Activated CD4-positive, alpha-beta T cell treated with anti-CD3 and anti-CD28 coated beads, Interleukin-2, Interleukin-4, amounts not matched to agents 100 ng/mL and 50 ng/mL, durations not matched to agents 16 hours and 8 hours (primary cell): ENCODE measurements at places on chromosomes 3 and 15.

GRCh38 chr3:40962721-40963120 is 236.6 kb upstream of the CTNNB1 start:
- DNase-seq, result no peak

- no peak for DNase-seq
Measured at GRCh38 chr15:82231233-82231632, 31.3 kb downstream of the EFL1 start.

DNA sequence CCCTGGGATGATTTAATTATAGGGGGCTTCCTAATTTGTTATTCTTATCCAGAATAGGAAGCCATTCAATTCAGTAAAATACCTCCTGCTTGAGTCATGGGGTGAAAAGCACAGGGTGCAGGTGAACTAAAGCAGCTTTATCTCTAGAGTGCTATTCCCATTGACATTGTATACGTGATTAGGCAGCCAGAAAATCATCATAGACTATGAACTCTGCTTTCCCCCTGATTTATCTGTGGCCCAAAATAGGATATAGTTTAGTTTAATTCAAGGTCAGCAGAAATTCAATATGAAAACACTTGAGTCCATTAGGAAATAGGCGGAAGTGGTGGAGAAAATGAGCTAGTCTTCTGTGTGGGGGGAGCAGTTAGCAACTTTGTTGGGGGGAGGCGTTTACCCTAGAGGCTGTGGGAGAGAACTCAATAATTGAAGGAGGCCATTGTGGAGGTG is 18.2 kb upstream of the PRKCI start:
- DNase-seq, result no peak

- DNase-seq, result no peak
Measured at GRCh38 chr3:47319956-47320355, 37.2 kb downstream of the KLHL18 start.

- DNase-seq, result no peak
Measured at GRCh38 chr3:126445506-126445905, 30.2 kb downstream of the ZXDC start.

DNA sequence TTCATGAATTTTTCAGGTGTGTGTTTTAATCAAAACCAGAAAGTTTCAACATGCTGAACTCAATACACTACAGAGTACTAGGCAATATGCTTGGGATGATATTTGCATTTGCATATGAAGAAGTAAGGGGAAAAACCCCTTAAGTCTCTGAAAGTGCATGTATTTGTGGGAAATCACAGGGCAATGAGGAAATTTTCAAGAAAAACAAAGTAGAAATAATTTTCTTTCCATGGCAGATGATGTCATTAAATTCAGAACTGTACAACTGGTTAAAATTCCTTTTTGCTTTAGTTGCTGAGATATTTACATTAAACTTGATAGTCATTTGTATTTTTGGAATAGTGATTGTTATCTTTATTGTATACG is 294.0 kb upstream of the TBC1D5 start:
- DNase-seq, result no peak

GRCh38 chr3:196219970-196220311 is 3.6 kb downstream of the SLC51A start:
- DNase-seq, result no peak

GRCh38 chr15:79455361-79455760 is 23.2 kb downstream of the MINAR1 start:
- DNase-seq, result no peak

- DNase-seq, result no peak
Measured at GRCh38 chr3:74643636-74644035, 29.2 kb upstream of the CNTN3 start.

DNA sequence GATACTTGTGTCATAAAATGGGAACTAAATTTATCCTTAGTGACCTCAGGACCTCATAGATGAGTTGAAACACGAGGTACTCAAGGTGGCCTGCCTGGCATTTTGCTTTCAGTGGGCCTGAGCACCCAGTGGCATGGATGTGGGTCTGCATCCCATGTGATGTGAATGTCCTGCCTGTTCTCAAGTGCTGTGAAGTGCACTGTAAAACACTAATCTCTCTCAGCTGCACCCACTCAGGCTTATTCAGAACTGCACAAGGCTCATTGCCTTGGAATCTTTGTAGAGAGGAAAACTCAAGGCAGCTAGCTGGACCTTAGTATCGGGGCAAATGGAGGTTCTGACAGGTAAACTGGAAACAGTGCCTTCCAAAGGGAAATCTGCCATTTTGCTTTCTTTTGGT is 767.0 kb downstream of the TUSC7 start:
- no peak for DNase-seq

DNA sequence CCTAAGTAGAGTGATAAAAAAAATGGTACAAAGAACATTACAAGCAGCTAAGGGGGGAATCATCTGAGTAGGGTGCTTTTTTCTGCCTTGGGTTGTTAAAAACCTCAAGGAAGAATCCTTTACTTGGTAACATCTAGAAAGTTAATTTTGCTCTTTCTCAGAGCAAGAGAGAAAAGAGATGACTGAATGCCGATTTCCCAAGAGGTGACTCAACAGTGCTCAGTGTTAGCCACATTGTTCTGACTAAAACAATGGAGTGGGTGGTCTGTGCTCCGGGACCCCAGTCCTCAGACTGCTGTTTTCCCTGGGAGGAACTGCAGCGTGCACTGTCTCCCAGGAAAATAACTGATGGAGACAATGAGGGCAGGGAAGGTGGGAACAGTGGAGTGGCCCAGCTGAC is 41.1 kb upstream of the RASGRP1 start:
- peak; percentile 30 for DNase-seq

- DNase-seq, result no peak
Measured at GRCh38 chr15:89139613-89140499, 51.6 kb downstream of the ABHD2 start.

DNA sequence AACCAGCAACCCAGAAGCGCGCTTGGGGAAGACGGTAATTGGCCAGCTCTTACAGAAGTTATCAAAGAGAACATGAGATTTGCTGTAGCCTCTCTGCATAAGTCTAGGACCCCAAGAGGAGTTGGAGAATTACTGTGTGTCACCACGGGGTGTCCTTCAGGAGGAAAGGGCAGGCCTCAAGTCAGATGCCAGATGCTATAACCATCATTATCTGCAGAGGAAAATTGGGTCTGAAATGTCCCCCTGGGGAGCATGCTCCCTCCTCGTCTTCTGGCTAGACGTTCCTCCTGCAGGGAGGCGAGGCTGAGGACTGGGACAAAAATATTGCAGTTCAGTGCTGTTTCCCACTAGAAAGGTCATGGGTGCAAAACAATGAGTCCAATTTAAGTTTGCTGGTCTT is 380.5 kb upstream of the CFAP20DC start:
- DNase-seq, result no peak

DNA sequence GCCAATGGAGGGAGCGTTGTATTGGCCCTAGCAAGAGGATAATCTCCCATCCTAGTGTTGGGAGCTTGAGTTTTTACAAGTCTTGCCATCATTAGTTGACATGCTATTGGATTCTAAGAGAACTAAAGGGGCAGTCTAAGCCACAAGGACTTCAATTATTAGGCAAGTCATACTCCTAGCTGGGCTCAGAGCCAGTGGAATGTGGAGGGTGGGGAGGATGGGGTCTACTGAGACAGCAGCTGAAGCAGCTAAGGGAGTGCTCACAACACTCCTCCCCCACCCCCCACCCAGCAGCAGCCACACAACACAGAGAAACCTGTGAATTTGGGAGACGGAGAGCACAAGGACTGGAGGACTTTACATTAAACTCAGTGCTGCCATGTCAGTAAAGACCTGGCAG is 27.9 kb downstream of the FRG2C start:
- no peak for DNase-seq

DNA sequence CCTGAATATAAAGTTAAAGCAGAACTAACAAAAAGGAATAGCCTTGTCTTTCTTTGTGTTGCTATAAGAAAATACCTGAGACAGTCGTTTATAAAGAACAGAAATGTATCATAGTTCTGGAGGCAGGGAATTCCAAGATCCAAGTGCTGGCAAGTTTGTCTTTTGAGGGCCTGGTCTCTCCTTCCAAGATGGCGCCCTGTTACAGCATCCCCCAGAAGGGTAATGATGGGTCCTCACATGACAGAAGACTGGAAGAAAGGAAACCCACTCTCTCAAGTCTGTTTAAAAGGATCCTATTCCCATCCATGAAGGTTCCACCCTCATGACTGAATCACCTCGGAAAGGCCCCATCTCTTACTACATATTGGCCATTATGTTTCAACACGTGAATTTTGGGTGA is 435.1 kb downstream of the MAGI1 start:
- no peak for DNase-seq

DNA sequence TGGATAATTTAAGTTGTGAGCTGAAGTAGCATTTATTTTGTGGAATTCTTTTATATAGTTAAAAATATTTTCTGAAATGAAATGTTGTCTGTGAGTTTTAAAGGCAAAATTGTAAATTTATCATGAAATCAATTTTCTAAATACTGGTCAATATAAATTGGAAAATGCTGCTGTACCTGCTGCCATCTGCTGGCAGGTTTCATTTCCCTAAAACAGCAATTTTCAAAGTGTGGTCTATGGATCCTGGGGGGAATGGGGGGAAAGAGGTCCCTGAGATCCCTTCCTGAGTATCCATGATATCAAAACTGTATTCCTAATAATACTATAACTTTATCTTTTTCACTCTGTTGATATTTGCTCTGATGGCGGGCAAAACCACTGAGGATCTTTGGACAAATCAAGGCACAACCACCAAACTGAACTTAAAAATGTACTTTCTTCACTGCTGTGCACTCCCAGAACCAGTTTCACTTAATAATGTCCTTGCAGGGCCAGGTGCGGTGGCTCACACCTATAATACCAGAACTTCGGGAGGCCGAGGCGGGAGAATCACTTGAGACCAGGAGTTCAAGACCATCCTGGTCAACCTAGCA is 17.2 kb upstream of the CCR4 start:
- DNase-seq, result no peak

DNA sequence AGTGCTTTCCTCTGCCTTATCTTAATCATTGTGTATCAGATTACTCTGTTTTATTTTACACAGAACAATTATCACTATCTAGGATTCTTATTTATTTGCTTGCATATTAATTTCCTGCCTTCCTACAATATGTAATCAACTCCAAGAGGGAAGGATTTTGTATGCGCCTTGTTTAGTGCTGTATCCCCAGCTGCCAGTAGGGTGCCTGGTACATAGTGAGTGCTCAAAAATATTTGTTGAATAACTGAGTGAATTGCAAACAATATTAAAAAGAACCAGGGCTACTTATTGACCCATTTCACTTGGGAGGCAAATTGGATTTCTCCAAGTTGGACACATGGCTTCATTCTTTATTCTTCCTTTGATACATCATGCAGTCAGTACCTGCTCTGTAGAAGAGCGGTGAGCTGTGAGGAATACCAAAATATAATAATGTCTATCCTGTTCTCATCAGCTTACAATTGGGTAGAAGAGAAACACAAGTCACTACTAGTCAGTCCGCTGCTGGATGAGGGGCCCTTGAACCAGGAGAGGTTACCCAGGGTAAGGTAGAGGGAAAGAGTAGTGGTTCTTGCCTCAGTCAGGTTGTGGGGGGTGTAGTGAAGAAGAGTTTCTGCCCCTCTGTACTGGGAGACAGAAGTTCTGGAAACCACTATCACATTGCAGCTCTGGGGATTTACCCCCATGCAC is 233.9 kb upstream of the ZBTB20 start:
- DNase-seq, result no peak

- DNase-seq, result no peak
Measured at GRCh38 chr3:122627301-122627700, 49.9 kb downstream of the PARP15 start.

DNA sequence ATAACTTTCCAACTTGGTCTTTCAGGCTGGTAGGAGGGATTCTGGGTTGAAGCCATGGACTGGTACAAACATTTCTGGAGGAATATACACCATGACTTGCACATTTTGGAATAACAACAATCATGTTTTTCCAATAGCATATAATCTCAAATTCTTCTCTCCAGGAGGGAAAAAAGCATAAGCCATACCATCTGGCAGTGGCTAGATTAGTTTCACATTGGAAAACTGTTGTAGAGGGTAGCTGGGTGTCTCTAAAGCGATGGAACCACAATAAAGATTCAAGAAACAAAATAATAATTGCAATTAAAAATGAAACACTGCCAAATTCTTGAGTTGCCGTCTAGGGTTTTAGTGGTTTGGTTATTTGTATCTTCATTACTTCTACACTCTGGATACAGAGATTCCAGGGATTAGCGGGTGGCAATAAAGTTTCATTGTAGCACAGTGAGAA is 278.5 kb upstream of the RASGRP1 start:
- DNase-seq, result no peak

- no peak for DNase-seq
Measured at GRCh38 chr3:187012609-187013051, 82.3 kb downstream of the ST6GAL1 start.

- DNase-seq, result no peak
Measured at GRCh38 chr3:139909811-139910210, 25.2 kb upstream of the CLSTN2 start.

DNA sequence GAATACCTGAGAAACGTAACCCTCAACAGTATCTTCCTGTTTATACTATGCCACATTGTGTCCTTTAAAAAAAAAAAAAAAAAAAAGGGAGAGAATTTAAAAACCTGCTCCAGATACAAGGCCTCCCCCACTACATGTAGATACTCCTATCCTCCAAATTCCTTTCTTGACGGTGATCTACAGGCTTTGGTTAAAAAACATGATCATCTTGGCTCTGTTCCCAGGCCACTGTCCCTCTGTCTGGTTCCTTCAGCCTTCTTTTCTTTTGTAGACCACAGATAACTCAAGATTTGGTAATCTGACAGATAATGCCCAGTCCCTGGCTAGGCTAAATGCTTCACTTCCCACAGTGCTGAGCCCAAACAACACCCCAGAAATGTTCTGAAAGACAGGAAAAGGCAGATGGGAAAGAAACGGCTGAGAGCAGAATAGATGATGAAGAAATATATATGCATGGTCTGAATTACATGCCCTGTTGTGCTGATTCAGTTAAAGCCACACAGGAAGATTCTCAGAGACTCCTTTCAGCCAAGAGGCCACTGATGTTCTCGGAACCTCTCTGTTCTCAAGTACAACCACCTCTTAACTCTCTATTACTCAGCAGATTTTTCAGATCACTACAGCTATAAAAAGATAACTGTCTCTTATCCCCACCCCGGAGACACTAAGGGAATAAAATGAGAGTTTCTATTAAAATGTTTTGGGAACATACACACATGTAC is 48.3 kb downstream of the NPTN start:
- peak; percentile 43 for DNase-seq

DNA sequence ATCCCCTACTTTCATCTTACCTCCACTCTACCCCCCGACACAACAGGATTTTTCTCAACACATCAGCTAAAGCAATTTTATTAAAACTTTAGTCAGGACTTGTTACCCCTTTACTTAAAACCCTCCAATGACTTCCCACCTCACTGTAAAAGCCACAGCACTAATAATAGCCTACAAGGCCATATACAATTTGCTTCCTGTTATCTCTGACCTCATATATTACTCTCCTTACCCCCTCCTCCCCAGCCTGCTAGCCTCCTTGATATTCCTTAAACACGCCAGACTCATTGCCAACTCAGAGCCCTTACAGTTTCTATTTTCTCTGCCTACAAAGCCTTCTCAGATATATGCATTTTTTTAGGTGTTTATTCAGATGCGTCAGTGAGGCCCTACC is 54.4 kb downstream of the DCUN1D1 start:
- no peak for DNase-seq

GRCh38 chr3:64988188-64988587 is 300.4 kb upstream of the ADAMTS9 start:
- no peak for DNase-seq

- DNase-seq, result no peak
Measured at GRCh38 chr15:27792756-27793264, 306.3 kb downstream of the OCA2 start.

GRCh38 chr15:98683831-98684230 is 35.5 kb downstream of the IGF1R start:
- no peak for DNase-seq
